ENCODE measurements at places on chromosomes 12 and 14.
A peak's percentile ranks its signal among the peaks of the same experiment; 100 is the strongest.

- no peaks in the 10 kb centered on the region for H3K36me3 ChIP-seq
- peaks cover 4% of the 10 kb centered on the region for H3K27me3 ChIP-seq
- peak overlapping the region; percentile 56 for H3K4me3 ChIP-seq
- H3K4me1 ChIP-seq = no peaks in the 10 kb centered on the region
- DNase-seq = peak; percentile 65
- H3K27ac ChIP-seq = no peak overlapping the region
Measured at GRCh38 chr14:26204728-26205479, 392.9 kb downstream of the NOVA1 start.

DNA sequence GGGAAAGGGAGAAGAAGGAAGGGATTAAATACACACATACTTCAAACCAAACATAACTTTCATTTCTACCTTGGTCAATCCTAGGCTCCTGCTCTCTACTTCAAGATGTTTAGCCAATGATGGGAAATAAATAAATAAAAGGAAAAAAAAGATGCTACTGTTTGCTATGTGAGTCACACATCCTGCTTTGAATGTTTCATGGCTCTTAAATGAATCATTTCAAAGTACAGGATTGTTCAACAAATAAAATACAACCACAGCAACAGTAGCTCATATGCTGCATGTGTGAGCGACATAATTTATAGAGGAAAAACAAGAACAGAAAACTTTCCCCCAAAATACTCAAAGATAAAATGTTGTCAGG is 54.3 kb upstream of the NPFF start:
- peaks cover 61% of the 10 kb centered on the region for H3K4me1 ChIP-seq
- H3K4me3 ChIP-seq = no peak overlapping the region
- H3K36me3 ChIP-seq = no peaks in the 10 kb centered on the region
- no peak for DNase-seq

- no peaks in the 10 kb centered on the region for H3K36me3 ChIP-seq
- no peak for DNase-seq
- peaks cover 24% of the 10 kb centered on the region for H3K4me1 ChIP-seq
- H3K4me3 ChIP-seq = peak overlapping the region; percentile 58
- H3K27ac ChIP-seq = peak overlapping the region; percentile 84
Measured at GRCh38 chr12:19778797-19779196, 339.5 kb downstream of the AEBP2 start.

- no peaks in the 10 kb centered on the region for H3K4me1 ChIP-seq
- H3K36me3 ChIP-seq = no peaks in the 10 kb centered on the region
- DNase-seq = no peak
- no peaks in the 10 kb centered on the region for H3K27me3 ChIP-seq
- no peak overlapping the region for H3K27ac ChIP-seq
Measured at GRCh38 chr12:13218641-13219040, 22.1 kb downstream of the EMP1 start.

GRCh38 chr12:1688086-1688710 is 2.7 kb upstream of the ADIPOR2 start:
- H3K4me1 ChIP-seq = peaks cover 27% of the 10 kb centered on the region
- H3K36me3 ChIP-seq = no peaks in the 10 kb centered on the region
- no peak overlapping the region for H3K27ac ChIP-seq
- DNase-seq = no peak

DNA sequence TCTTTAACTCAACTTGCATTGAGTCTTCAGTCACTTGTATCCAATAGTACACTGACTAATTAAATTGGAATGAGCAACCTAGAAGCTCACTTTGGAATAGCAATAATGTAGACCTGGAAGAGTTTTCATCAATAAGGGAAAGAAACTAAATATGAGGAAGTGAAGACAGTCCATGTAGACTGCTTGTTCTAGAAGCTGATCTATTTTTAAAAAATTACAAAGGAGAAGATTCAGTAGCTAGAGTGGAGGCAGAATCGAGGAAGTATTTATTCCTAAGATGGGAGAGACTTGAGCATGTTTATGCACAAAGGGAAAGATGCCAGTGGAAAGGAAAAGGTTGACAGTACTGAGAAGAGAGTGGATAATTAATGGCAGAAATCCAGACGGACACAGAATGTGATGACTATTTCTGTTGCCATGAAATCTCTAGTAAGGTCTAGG is 156.3 kb upstream of the PDE3A start:
- peak overlapping the region; percentile 69 for H3K27ac ChIP-seq
- no peak for DNase-seq
- no peaks in the 10 kb centered on the region for H3K27me3 ChIP-seq
- no peaks in the 10 kb centered on the region for H3K4me1 ChIP-seq
- H3K36me3 ChIP-seq = no peaks in the 10 kb centered on the region
- peak overlapping the region; percentile 28 for H3K4me3 ChIP-seq

DNA sequence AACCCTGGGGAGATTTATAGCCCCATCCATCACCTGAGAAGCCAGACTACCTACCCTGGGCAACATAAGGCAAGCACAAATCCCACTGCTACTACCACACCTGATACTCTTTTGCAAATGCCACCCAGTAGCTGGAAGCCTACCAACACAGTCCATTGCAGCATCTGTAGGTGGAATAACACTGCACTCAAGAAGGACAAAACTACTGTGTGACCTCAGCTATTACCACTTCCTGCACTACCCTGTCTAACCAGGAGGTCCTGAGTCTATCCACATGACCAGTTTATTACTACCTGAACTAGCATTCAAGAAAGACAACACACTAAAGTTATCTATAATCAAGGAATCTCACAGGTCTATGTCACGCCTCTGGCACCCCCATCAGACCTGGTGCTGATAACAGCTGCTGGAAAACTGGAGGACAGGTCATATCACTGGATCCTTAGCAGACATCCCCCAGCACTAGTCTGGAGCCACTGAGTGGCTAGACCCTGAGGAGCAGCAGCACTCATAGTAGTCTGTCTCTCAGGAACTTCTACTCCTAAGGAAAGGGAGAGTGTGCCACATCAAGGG is 2.9 kb upstream of the CLEC1A start:
- H3K27me3 ChIP-seq = no peaks in the 10 kb centered on the region
- H3K27ac ChIP-seq = no peak overlapping the region
- DNase-seq = no peak

GRCh38 chr12:79717006-79717405 is 26.2 kb upstream of the PAWR start:
- H3K4me3 ChIP-seq = no peak overlapping the region
- no peaks in the 10 kb centered on the region for H3K4me1 ChIP-seq
- H3K27me3 ChIP-seq = no peaks in the 10 kb centered on the region
- no peaks in the 10 kb centered on the region for H3K36me3 ChIP-seq

DNA sequence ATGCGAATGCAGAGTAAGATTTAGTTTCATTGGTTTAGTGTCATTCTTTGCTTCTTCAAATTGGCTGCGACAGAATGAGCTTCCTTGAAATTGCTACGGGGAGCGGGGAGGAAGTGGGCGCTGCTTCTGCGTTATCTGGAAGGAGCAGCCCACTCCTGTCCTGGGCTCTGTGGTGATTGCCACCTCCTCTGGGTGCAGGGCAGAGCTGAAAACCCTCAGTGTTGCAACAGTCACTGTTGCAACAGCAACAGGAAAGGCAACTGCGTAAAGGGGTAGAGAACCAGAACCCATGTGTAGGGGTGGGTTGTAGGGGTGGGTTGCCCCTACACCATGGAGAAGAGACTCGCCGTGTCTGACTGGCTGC is 57.7 kb downstream of the MAX start:
- no peaks in the 10 kb centered on the region for H3K27me3 ChIP-seq
- DNase-seq = peak; percentile 69
- H3K4me3 ChIP-seq = no peak overlapping the region
- no peaks in the 10 kb centered on the region for H3K4me1 ChIP-seq
- H3K27ac ChIP-seq = no peak overlapping the region

- no peaks in the 10 kb centered on the region for H3K27me3 ChIP-seq
- no peak overlapping the region for H3K27ac ChIP-seq
- no peaks in the 10 kb centered on the region for H3K36me3 ChIP-seq
- no peak for DNase-seq
Measured at GRCh38 chr14:77204459-77204771, 22.8 kb downstream of the TMEM63C start.

DNA sequence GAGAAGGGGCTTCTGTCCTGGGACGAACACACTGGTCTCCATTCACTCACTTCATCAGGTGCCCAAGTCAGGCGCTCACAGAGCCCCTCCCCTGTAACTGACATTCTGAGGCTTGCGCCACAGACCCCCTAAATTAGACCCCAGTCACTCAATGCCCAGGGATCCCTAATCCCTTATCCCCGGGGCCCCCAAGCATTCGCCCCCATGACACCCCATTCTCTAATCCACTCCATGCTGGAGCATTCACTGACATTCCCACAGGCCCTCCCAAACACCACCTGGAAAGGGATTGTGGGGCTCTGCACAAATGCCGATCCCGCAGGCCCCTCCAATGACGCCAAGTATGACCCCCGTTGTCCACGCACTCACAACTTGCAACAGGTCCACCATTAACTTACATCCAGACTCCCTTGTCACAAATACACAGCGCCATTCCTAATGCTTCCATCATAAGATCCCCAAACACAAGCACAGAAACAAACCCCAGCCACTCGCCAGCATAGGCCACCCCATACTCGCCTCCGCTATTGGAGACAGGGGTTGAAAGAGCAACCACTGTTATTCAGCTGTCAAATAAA is 1.5 kb downstream of the ZNF605 start:
- peak overlapping the region; percentile 76 for H3K4me3 ChIP-seq
- H3K4me1 ChIP-seq = peaks cover 23% of the 10 kb centered on the region
- H3K27me3 ChIP-seq = no peaks in the 10 kb centered on the region

- no peak overlapping the region for H3K27ac ChIP-seq
- no peak overlapping the region for H3K4me3 ChIP-seq
- DNase-seq = no peak
- H3K36me3 ChIP-seq = no peaks in the 10 kb centered on the region
Measured at GRCh38 chr14:93921001-93921806, 5.9 kb upstream of the FAM181A start.

DNA sequence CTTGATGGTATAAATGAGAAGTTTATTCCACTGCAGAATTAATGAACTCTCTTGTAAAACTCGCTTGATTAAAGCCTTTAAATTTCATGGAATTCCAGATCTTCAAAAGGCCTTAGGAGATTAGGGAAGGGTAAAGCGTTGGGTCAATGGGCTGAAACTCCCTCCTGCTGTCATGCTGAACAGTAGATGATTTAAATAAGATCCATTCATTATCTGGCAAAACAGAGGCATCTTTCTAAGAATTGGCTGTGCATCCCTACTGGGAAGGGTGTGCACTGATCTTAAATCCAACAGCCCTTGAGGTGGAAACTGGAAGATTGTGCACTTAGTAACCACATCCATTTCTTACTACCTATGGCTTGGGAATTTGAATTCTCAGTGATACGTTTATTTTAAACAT is 56.0 kb downstream of the PLCZ1 start:
- DNase-seq = no peak
- H3K27me3 ChIP-seq = no peaks in the 10 kb centered on the region
- H3K36me3 ChIP-seq = no peaks in the 10 kb centered on the region
- no peak overlapping the region for H3K4me3 ChIP-seq

- no peaks in the 10 kb centered on the region for H3K27me3 ChIP-seq
- H3K36me3 ChIP-seq = no peaks in the 10 kb centered on the region
- H3K4me3 ChIP-seq = no peak overlapping the region
- H3K4me1 ChIP-seq = peaks cover 3% of the 10 kb centered on the region
- DNase-seq = no peak
Measured at GRCh38 chr12:39902821-39903220, 203.1 kb downstream of the SLC2A13 start.

DNA sequence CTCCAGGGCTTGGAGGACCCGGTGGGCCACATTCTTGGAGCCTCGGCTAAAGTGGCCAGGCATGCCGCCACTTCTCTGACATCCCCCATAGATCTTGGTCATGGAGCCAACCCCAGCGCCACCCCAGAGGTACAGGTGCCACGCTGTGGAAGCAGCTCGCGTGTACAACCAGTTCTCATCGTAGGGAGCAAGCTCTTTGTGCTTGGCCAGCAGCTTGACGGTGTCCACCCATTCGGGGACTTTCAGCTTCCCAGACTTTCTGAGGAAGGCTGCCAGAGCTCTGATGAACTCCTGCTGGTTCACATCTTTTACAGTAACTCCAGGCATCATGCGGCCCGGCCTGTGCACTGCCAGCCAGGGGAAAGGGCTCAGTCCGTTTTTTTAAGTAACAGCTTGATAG is 29.3 kb upstream of the EAPP start:
- DNase-seq = no peak
- no peaks in the 10 kb centered on the region for H3K4me1 ChIP-seq
- H3K36me3 ChIP-seq = peaks cover 97% of the 10 kb centered on the region
- no peak overlapping the region for H3K4me3 ChIP-seq
- no peaks in the 10 kb centered on the region for H3K27me3 ChIP-seq
